ENCODE measurements at places on chromosomes 12 and 14.
A peak's percentile ranks its signal among the peaks of the same experiment; 100 is the strongest.

DNA sequence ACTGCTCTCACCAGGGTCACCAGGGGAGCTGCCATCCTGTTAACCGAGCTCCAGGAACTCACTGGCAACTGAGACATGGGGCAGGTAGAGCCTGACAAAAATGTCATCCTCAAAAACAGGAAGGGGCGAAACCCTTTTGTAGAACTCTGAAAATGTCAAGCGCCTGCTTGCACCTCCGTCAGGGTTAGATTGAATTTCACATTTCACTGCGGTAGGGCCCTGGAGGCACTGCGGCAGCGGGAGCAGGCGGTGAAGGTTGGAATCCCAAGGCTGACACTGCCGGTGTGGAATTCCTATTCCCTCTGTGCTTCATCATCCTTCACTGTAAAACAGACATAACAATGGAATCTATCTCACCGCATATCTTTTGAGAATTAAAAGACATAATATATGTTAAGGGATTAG lies 142.8 kb upstream of the TMCC3 start:
- no peak for DNase-seq

DNA sequence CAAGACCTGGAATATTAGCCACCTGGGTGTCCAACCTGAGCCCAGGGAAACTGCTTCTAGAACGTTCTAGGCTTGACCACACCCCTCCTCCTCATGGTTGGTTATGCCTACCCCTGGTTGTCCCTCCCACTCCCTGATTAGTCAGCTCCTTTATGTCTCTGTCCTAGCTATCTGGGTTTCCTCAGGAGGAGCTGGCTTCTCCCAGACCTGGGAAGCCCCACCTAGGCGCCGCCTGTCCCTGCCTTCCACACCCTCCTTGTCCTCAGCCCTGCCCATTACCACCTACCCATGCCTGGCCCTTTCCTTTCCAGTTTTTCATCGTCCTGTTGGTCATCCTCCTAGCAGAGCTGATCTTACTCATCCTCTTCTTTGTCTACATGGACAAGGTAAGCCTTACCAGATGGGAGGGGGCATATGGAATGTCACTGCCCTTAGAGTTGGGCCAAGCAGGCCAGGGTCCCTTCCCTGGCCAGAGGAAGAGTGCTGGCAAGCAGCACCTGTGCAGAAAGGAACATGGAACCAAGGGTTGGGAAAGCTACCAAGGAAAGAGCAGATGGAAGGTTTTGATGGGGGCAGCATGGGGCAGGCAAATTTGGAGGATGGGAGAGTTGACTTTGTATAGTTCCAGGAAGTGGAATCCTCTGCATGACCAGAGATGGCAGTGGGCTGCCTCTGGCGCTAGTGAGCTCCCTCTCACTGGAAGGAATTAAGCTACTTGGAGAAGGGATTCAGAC lies 201.7 kb downstream of the TSPAN9 start:
- DNase-seq, result no peak

DNA sequence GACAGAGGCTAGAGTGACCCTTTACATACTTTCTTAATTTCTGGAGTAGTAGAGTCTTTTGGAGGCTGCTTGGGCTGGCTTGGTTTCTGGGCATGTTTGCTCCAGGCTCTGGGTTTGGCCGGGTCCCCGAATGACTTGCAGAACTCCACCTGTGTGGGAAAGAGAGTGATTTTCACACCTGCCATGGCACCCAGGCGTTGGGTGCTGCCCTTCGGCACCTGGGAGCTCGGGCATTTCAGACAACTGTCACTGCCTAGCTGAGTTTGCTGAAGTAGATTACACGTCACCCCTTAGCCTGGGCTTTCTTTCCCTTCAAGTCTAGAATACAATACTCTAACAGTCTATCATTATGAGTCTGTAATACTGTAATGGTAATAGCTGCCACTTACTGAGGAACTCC lies 6.1 kb downstream of the RBM19 start:
- no peak for DNase-seq

- DNase-seq, result peak; percentile 26
These were observed 2.4 kb upstream of the RNASE7 start for GRCh38 chr14:21039585-21040369.

GRCh38 chr14:68103853-68104252 lies 284.3 kb downstream of the RAD51B start:
- DNase-seq, result no peak

- DNase-seq, result no peak
These were observed 2.6 kb upstream of the POC1B start for GRCh38 chr12:89528434-89528833.

GRCh38 chr12:127650626-127651025 lies 616.3 kb upstream of the TMEM132C start:
- DNase-seq, result no peak

GRCh38 chr12:8554451-8555195 lies 13.9 kb upstream of the CLEC4E start:
- no peak for DNase-seq

DNA sequence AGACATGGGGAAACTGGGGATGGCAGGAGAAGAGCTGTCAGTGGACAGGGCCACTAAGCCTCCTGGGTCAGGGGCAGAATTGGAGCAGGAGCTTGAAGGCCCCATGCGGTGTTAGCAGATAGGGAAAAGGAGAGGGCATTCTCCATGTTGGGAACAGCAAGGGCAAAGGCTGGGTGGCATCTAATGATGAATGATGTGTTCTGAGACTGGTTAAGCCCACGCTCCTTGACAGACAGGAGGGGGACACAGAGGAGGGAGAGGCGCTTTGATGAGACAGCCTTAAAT lies 63.0 kb downstream of the CLMN start:
- DNase-seq, result no peak

DNA sequence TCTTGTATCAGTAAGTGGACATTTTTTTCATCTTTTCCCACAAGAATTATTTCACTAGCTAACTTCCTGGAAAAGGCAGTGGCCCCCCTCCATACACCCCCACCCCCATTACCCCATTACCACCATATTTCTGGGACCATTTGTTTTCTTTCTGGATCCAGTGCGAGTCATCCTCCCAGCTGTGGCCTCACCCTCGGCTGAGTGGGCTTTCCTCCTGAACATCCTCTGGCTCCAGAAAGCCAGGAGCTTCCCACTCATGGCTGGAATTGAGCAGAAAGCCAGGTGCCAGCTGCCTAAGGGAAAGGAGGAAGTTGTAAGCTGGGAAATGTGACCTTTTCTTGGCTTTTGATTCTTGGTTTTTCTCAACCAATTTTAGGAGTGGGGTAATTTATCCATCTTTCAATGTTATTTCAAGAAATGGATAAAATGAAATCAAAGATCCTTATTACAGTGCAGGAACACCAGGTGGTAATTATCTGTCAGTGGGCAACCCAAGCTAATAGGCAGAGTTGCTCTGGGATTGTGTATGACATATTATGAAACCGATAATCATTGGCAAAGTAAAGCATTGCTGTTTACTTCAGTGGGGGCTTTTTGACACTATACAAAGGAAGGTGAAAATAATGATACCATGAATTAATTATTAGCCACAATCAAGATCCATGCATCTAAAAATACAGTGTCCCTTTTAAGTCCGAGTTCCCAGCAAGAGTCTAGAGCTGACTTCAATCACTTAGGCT lies 124.6 kb downstream of the KICS2 start:
- DNase-seq, result no peak

DNA sequence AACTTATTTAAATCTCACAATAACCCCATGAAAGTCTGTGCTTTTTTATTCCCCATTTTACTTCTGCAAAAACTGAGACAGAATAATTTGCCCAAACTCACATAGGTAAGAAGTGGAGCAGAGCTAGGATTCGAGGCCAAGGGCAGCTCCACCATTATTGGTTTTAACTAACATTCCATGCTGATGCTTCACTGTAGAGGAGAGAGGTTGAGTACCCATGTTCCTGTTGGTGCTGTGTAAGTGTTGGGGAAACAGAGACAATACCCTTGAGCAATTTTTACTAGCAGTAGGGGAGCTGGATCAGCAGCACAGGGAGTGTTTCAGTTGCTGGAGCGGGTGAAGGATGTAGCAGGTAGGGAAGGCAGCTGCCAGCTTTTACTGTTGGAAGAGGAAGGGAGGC lies 21.1 kb downstream of the RASSF8 start:
- DNase-seq, result no peak

DNA sequence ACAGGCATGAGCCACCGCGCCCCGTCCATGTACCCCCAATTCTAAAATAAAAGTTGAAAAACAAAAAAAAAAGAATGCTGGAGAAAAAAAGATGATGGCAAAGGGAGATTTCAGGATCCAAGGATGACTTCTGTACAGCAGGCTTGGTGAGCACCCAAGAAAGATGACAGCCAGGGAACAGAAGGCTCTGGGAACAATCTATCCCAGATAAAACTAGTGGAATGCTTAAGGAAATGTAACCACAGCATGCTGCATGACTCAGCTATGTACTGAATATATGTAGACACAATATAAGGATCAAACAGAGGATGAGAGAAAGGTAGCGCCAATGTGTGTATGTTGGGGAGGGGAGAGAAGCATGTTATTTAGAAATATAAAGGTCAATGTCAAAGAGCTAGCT lies 123.7 kb upstream of the TMTC1 start:
- no peak for DNase-seq

GRCh38 chr14:20775043-20775442 lies 6.0 kb upstream of the RNASE6 start:
- DNase-seq, result no peak

- no peak for DNase-seq
These were observed 87.5 kb downstream of the EPS8 start for GRCh38 chr12:15701631-15702156.

- no peak for DNase-seq
These were observed 17.3 kb downstream of the KLRB1 start for GRCh38 chr12:9590441-9590840.

DNA sequence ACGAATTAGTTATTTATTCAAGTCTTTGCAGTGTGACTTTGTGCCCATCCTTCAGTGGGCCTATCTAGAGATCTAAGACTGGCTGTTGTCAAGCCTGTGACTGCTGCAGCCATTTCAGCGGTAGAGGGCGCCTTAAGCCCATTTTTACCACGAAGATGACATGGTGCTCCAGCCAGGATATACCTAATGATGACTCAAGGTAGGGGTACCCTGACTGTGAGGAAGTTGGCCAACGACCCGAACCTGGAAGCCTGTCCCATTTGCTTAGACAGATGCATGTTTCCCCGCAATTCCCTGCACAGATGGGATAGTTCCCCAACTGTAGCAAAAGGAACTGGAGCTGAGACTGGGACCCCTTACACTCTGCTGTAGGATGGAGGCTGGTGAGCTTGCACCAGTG lies 41.3 kb downstream of the RAB3IP start:
- no peak for DNase-seq

DNA sequence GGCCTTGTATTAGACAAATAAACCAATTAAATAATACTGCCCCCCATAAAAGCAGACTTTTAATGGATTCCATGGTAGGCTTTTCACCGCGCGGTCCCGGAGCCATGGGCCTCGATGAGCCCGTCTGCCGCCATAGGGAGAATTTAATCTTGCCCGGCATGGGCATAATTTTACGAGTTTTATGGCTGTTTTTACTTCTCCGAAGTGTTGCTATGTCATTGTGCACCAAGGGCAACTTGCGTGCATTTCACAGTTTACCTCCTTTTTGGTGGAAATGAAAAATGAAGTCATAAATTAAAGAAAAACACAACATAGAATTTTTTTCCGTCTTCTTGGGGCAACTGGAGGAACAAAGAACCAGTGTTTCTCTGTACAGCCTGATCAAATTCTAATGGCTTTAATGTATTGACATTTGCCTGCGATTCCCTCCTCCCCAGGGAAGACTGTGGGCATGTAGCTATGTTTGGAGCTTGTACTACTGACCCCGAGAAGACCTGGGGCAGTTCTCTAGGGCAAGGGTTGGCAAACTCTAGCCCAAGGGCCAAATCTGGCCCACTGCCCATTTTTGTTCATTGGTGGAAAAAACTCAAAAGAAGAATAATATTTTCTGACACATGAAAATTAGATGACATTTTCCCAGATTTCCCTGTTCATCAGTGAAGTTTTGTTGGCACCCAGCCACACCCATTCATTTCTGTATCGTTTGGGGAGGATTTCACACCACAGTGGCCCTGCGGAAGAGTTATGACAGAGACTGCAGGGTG lies 142.7 kb downstream of the CHST11 start:
- DNase-seq, result no peak

- DNase-seq, result no peak
These were observed 118.3 kb downstream of the CCER1 start for GRCh38 chr12:90836689-90837088.
